Activated CD4-positive, CD25-positive, alpha-beta regulatory T cell treated with anti-CD3 and anti-CD28 coated beads, Interleukin-2, amount 50 U/mL, for 72 hours (primary cell): ENCODE measurements at places on chromosomes 3 and 15.

DNA sequence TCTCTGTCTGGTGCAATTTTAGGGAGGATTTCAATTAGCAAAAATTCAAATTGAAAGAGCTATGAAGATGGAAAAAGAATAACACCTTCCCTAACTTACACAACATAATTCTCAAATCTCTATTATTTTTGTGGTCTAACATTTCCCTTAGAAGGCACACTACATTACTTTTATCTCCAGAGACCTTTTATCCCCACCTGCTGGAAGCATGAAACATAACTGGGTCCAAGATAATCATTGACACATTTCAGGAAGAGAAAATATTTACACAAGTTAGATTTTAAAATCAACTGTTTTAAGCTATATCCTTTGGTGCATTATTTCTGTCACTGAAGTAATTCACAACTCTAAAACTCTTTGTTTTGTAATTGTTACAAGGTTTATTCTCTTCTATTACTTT, 779.5 kb downstream of the ROBO1 start:
- DNase-seq, result no peak

GRCh38 chr3:146115619-146116018, 45.4 kb downstream of the PLOD2 start:
- no peak for DNase-seq

GRCh38 chr3:167843481-167843880, 108.0 kb downstream of the SERPINI1 start:
- DNase-seq, result no peak

GRCh38 chr15:46296002-46296401, 661.2 kb downstream of the SQOR start:
- DNase-seq, result no peak

- DNase-seq, result no peak
Measured at GRCh38 chr3:149377408-149378364, at the start of gene TM4SF1. Gene TM4SF1 (minus strand): TSS chr3:149377649. CDS start chr3:149377547, 102 bp downstream.

DNA sequence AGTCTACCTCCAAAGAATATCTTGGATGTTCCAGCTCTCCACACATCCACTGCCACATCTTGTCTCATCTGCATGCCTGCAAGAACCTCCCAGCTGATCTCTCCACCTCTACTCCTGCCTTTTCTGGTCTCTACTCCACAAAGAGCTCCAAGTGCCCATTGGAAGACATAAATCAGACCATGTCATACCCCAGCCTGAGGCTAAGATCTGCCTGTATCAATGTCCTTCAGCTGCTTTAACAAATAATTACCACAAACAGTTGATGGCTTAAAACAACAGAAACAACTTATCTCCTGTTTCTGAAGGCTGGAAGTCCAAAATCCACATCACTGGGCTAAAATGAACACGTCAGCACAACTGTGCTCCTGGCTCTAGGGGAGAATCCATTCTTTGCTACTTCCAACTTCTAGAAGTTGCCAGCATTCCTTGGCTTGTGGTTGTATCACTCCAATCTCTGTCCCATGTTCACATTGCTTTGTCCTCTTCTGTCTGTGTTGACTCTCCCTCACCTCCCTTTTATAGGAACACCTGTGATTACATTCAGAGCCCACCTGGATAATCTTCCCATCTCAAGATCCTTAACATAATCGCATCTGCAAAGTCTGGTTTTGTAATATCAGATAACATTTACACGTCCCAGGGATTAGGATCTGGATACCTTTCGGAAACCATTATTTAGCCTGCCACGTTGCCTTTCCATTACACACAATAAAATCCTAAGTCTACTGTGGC, 17.0 kb upstream of the LMCD1 start:
- no peak for DNase-seq

- DNase-seq, result no peak
Measured at GRCh38 chr3:151724576-151725562, 8.9 kb upstream of the AADACL2 start.

GRCh38 chr15:42394106-42394505, 34.8 kb downstream of the CAPN3 start:
- no peak for DNase-seq

DNA sequence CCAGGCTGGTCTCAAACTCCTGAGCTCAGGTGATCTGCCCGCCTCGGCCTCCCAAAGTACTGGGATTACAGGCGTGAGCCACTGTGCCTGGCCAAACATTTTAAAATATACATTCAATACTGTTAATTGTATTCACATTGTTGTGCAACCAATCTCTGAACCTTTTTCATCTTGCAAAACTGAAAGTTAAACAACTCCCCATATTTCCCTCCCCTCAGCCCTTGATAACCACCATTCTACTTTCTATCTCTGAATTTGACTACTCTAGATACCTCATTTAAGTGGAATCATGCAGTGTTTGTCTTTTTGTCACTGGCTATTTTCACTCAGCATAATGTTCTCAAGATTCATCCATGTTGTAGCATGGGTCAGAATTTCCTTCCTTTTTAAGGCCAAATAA, 30.0 kb downstream of the HMCES start:
- no peak for DNase-seq

- no peak for DNase-seq
Measured at GRCh38 chr3:34090876-34091275, 292.4 kb downstream of the PDCD6IP start.

DNA sequence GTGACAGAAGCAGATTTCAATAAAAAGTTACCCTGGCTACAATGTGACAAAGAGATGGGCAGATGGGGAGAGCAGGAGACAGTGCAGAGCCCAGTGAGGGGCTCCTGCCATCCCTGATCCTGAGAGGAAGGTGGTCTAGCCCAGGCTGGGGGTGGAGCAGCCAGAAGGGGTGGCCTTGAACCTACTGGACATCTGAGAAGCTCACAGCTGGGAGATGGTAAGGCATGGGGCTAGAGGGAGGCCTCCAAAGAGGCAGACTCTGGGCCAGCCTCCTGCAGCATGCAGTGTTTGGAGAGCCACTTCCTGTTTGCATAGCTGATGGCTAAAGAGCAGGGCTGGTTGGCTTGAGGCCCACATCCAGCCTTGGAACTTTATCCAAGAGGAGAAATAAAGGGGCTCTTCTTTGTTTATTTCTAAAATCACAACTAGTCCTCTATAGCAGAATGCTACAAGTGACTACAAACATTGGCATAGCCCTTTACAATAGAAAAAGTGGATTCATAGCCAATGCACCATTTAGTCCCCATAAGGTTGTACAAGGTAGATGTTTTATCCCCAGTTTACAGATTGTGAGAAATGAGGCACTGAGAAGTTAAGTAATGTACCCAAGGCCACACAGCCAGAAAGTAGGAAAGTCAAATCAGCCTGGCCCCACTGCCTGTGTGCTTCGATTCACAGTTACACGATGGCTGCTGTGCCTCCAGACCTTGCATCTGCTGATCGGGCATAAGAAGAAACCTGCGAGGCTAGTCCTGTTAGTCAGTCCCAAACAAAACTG, 4.6 kb downstream of the EFCC1 start:
- DNase-seq, result no peak

- DNase-seq, result no peak
Measured at GRCh38 chr3:177443469-177443868, 246.2 kb upstream of the TBL1XR1 start.

DNA sequence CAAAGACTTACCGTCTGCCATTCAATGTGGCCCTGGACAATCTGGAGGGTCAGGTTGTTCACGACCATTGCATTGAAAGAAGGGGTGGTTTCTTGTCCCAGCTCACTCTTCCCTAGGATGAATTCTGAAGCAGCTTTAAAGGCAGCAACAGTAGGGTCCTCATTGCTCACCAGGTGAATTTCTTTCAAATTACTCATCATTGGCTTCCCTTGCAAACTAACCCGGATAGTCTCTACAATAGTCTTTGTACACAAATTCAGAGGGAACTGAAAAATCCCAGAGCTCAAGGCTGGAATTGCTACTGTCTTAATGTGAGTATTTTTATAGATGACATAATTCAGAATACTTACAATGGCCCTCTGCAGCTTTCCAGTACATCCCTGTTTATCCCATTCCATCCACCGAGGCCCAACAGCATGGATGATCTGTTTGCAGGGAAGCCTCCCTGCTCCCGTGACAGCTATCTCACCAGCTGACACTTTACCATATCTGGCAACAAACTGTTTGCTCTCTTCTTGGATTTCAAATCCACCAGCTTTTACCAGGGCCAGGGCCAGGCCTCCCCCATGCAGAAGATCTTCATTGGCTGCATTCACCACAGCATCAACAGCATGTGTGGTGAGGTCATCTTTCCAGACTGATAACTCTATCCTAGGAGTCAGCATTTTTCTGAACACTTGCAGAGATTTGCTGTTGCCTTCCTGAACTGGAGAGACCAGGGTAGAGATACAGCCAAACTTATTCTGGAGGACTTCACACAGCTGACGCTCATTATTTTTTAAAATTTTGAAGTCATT, 8.6 kb downstream of the PARP9 start:
- DNase-seq, result no peak

DNA sequence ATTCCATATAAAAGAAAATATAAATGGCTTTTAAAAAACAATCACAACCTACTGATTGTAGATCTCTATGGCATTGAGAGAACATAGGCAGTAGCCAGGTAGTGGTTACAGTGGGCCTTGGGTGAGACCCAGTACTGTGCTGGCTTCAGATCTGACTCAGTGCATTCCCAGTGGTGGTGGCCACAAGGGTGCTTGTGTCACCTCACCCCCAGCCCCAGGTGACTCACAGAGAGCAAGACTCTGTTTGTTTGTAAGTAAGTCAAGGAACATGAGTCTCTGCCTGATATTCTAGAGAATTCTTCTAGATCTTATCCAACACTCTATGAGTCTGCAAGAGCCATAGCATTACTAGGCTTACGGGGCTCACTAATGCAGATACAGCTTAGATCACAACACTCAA, 118.8 kb upstream of the AZI2 start:
- DNase-seq, result no peak

GRCh38 chr3:48505146-48505545, 1.2 kb upstream of the SHISA5 start:
- DNase-seq, result no peak

DNA sequence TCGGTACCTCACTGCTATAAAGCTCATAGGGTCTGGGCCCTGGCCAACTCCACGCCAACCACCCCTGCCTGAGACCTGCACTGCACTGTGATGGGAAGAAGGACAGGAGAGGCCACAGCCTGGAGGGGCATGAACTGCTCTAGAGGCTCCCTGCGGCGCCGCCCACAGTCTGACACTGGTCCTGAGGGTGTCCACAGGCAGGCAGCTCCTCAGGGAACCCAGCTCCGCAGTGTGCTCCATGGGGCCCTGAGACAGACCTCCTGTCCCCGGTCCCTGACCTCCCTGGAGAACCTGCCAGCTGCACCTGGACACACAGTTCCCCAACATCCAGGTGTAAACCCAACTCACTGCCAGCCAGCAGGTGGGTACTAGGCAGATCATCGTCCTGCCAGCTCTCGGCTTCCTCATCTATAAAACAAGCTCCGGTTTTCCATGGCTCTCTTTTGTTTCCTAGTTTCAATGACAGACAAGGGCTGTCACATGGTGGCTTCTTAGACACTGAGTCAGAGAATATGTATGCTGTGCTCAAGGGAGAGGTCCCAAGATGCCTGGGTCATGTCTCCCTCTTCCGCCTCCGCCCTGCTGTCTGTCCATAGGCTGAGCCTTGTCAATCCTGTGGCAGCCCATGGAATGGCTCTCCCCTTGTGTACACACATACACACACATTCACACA, 5.1 kb upstream of the HAPLN3 start:
- no peak for DNase-seq

DNA sequence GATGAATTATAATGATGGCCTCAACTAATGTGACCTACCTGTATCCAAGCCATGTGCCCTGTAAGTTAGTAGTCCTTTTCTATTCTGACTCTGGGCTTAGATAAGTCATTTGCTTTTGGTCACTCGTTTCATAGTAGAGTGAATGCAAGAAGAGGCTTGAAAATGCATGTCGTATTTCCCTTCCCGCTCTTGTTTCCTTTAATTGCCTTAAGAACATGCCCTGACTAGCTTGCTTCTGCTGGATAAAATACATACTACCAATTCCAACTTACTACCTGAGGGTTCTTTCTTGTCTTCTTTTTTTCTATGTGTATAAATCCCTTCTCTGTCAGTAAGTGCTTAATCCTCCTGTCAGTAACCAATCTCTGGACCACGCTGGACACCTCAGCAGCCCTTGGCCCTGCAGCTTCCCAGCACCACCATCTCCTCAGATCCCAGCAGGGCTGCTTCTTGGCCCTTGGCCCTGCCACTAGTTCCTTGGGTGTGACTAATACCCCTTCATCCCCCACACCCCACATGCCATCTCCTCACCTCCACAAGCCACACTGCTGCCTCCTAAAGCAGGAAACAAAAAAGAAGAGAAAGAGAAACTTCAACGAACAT, 771.7 kb downstream of the IGSF11 start:
- DNase-seq, result no peak

GRCh38 chr15:58558777-58559176, 127.0 kb downstream of the LIPC start:
- DNase-seq, result no peak

GRCh38 chr15:31263751-31264558, 62.7 kb upstream of the KLF13 start:
- peak; percentile 77 for DNase-seq

DNA sequence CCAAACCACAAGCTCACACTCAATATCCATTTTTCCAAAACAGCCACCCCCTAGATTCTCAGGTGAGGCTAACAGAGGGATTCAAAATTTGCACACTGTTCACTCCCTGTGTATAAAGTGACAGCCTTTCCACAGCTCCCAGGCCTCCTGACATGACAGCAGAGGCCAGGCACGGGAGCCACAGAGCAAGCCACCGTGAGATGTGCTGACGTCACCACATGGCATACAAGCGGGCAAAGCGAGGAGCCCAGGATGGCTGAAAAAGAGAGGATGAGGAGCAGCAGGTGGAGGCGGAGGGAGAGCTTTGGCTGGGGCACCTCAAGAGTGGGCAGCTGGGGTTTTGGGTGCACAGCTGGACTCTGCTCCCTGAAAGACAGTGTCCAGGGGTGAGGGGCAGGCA, 27.1 kb downstream of the EHD4 start:
- DNase-seq, result no peak

- no peak for DNase-seq
Measured at GRCh38 chr3:3086239-3086638, 23.9 kb downstream of the IL5RA start.

- DNase-seq, result no peak
Measured at GRCh38 chr15:89908226-89908625, 4.5 kb downstream of the ARPIN start.

DNA sequence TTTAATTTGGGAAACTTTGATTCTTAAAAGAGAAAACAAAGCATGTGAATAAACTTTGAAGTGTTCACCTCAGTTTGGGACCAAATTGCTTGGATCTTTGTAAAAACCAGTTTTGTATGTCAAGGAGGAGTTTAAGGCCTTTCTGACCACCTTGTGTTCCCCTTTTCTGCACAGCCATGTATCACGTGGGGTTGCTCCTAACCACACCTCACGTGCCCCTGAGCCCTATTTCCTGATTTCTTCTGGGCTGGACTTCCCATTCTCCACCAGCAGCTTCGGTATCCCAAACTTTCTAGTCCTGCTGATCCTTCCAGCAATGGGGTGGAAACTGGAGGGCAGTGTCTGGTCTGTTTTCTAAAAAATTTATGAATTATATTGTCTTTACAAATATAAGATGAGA, 76.4 kb upstream of the STT3B start:
- no peak for DNase-seq

- DNase-seq, result no peak
Measured at GRCh38 chr3:8767667-8768363, 1.6 kb downstream of the OXTR start.
